ENCODE measurements at places on chromosomes 3 and 15.

DNA sequence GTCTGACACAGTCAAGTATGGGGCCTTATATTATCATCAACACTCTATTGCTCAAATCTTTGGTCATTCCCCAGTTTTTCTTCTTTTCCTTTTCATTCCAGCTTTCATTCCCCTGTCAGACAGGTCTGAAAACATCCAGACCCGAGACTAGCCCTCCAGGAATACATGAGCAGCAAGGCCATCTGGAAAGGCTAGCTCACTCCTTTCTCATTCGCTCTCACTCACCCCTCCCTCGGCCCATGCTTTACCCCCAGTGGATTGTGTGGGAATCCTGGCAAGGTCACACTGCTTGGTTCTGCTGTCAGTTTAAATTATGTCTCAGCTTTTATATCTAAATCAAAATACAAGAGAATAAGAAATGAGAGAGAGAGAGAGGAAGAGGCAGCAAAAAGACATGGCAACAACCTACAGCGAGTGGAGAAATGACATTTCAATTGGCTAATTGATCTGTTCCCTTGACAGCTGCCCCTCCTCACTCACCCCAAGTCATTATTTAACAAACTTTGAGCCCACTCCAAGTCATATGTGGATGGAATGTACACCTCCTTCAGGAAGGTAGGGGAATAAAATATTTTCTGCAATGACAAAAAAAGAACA, 962.2 kb downstream of the TUSC7 start:
- DNase-seq = no peak

- no peak for DNase-seq
Measured at GRCh38 chr3:44952689-44953088, 23.3 kb downstream of the ZDHHC3 start.

DNA sequence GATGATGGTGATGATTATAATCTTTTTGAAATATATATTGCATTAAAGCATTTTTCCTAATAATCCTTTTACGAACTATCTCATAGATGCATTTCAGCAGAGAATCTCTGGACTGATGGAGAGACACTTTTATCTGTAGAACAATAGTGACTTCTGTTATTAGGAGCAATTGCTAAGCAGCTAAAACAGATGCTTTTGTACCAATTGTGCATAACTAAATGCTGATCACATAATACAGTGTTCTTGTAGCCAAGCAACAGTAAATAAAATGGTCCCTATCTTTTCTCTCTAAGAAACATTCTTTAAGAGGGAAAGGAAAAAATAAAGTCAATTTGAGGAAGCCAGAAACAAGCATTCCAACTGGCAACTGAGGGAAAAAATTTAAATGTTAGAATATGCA, 405.8 kb upstream of the GOLIM4 start:
- DNase-seq = no peak

- DNase-seq = no peak
Measured at GRCh38 chr3:52456169-52456799, 880 bp downstream of the NISCH start.

- no peak for DNase-seq
Measured at GRCh38 chr3:158489181-158489580, 81.8 kb upstream of the MLF1 start.

DNA sequence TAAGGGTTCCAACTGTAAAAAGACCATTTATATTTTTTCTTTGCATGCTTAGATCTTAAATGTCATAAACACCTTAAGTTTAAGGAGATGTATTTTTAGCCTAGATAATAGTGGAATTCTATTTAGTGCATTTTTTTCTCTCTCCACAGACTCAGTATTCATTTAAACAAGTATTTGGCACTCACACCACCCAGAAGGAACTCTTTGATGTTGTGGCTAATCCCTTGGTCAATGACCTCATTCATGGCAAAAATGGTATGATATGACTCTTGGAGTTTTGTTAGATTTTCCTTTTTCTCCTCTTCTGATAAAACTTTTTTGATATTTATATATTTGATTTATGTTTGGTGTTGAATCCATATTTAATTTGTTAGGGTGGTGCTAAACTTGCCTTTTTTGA, 7.3 kb downstream of the KIF23 start:
- DNase-seq = no peak

DNA sequence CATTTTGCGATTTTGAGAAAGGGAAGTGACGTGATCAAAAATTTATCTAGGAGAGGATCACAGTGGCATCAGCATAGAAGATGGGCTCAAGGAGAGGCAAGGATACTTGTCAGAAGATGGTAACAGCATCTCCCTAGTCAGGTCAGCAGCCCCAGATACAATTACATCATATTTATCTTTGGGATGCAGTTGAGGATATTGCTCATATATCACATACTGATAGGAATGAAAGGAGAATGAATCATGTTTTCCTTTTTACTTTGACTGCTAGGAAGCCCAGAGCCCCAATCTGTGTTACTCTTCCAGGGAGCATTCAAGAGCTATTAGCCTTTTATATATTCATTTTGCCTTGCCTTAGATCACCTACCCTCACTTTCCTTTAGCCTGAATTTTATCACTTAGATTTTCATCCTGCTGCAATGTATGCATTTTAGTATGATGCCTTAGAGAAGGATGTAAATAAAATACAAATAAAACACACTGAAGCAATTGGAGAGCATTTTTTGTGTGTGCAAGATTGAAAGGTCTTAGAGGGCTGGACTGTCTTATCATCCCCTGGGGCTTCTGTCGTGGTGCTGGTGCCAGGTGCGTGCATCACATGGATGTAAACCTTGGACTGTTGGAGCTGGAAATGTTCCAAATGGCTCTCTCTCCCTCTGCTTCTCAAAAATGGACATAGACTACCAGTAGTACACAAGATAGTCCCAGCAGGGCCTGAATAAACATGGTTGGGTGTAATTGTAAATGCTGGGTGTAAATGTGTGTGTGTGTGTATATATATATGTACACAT, 40.3 kb downstream of the CORO2B start:
- peak; percentile 51 for DNase-seq

- DNase-seq = no peak
Measured at GRCh38 chr15:63299943-63300575, 22.7 kb downstream of the APH1B start.

GRCh38 chr15:66883284-66883911, 181.4 kb downstream of the SMAD6 start:
- DNase-seq = no peak

DNA sequence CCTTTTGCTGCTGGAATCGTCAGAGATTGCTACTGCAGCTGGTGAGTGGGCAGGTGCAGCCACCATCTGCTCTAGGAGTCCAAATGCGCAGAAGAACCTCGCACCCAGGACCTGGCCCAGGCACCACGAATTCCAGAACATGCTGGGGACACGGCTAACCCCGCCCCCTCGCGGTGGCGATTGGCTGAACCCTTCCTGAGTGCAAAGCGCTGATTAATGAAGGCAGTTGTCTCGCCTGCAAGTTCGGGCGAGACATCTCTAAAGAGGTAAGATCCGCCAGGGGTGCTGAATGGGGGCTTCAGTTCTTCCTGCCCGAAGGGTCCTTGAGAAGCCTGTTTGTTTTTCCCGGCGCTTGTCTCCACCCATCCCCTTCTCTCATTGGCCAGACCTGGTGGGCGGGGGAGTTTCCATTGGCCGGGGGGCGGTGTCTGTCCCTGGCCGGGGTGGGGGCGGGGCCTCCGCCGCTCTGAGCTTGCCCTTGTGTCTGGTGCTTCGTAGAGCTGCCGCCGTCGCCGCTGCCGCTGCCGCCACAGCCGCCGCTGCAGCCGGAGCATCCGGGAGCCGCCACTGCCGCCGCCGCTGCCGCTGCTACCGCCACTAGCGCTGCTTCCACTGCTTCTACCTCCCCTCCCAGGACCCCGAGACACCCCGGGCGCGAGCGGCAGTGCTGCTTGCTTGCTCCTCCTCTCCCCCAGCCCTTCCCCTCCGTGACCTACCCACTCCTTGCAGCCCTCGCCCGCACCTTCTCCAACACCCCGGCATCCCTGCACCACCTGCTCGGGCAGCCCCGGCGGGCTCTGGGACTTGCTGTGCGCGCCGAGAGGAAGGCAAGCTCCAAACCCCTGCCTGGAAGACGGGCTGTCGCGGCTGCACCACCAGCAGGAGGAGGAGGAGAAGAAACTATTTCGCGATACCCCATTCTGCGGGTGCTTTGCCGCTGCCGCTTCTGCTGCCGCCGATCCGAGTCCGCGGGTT, at the start of gene CADM2:
CADM2 (plus strand) TSS at position 495 of the 975 bp plus-strand sequence.
- no peak for DNase-seq

DNA sequence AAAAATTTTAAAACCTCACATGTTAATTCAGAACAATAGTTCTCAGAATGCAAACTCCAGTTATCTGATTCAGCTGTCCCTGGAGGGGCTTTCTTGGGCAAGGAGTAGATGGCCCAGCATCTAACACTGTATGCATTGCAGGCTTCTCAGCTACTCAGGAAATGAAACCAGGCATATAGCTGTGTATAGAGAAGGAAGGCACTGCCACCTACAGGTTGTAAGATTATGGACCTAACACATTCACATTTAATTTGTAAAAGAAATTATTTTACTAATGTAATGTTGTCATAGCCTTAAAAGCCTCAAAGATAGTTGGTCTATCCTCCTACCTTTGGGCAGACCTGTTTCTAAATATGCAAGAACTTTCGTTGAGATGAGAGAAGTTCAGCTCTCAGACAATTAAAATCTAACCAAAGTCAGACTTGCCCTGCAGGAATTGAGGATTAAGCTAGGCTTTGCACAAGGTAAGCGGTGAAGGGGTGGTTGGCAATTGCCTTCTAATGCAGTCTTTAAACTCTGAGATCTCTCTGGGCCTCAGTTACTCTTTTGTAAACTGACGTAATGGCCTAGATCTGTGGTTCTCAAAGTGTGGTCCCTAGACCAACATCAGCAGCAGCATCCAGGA, 132.8 kb upstream of the SLC24A5 start:
- no peak for DNase-seq

GRCh38 chr15:94965593-94965992, 734.2 kb downstream of the MCTP2 start:
- DNase-seq = no peak

GRCh38 chr15:39198044-39199000, 382.6 kb upstream of the THBS1 start:
- DNase-seq = no peak

GRCh38 chr15:68384451-68385239, 47.3 kb downstream of the ITGA11 start:
- no peak for DNase-seq

- no peak for DNase-seq
Measured at GRCh38 chr15:44606740-44607139, 56.7 kb downstream of the SPG11 start.

GRCh38 chr3:95387242-95388021, 1324.6 kb downstream of the NSUN3 start:
- no peak for DNase-seq

DNA sequence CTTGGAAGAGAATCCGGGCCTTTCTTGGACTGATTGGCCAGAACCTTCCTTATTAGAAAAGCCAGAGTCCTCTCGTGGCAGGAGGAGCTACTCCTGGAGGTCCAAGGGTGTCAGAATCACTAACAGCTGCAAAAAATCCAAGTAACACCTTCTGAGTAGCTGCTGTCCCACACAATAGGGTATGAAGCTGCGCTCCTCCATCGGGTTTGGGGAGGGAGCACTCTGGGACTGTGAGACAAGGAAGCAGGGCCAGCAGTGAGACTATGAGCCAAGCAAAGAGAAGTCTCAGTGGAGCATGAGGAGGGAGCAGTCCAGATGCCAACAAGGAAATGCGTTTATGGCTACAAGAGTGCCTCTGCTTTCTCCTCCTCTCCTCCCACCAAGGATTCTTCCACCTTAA, 21.7 kb downstream of the SEMA3G start:
- no peak for DNase-seq

- no peak for DNase-seq
Measured at GRCh38 chr3:58520403-58521335, 16.3 kb downstream of the ACOX2 start.

DNA sequence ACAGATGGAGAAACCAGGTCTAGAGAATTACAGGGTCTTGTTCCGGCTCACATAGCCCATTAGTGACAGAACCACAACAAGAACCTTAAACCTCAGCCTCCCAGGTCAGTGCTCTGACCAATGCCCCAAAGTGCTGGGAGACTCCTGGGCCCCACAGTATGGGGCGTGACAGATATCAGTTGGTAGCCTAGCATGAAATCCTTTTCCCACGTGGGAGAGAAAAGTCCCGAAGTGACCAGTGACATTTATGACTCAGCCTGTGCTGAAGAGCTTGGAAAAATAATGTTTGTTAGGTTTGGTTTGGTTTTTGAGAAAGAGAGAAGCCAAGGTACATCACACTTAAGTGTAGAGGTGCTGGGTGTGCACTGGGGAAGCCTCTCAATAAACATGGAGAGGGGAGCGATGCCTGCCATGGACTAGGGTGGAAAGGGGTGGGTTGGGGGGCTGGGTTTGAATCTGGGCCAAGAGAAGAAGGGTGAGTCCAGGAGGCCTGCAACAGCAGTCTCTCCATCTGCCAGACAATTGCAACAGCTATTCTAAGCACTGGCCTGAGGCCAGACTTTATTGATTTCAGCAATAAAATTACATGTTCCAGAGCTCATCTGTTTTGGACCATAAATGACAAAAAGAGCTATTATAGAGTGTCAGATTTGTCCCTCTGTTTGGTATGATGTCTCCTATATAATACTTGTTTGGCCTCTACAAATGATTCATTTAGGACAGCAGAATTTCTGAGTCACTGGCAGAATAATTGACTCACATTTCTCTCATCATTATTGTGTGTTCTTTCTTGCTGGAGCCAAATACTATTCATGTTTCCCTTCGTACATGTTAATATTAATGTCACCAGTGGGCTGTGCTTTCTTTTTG, 43.4 kb downstream of the C2CD4A start:
- peak; percentile 51 for DNase-seq

GRCh38 chr3:16364323-16364722, 99.3 kb downstream of the OXNAD1 start:
- DNase-seq = no peak

GRCh38 chr3:54353946-54354345, 231.6 kb downstream of the CACNA2D3 start:
- no peak for DNase-seq

- DNase-seq = no peak
Measured at GRCh38 chr3:174198199-174198598, 660.9 kb upstream of the NAALADL2 start.

DNA sequence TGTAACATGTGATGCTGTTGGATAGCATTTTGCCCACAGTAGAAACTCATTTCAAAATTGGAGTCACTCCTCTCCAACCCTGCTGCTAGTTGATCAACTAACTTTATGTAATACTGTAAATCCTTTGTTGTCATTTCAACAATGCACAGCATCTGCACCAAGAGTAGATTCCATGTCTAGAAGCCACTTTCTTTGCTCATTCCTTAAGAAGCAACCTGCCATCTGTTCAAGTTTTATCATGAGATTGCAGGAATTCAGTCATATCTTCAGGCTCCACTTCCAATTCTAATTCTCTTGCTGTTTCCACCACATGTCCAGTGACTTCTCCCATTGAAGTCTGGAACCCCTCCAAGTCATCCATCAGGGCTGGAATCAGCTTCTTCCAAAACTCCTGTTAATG, 42.9 kb downstream of the AKAP13 start:
- no peak for DNase-seq

GRCh38 chr3:197368330-197368729, 69.9 kb upstream of the DLG1 start:
- DNase-seq = no peak

- DNase-seq = no peak
Measured at GRCh38 chr3:12588039-12589009, 31.4 kb downstream of the MKRN2 start.

GRCh38 chr3:45964139-45964538, 20.9 kb downstream of the CXCR6 start:
- DNase-seq = no peak
